ENCODE measurements at places on chromosomes 6 and 20.

DNA sequence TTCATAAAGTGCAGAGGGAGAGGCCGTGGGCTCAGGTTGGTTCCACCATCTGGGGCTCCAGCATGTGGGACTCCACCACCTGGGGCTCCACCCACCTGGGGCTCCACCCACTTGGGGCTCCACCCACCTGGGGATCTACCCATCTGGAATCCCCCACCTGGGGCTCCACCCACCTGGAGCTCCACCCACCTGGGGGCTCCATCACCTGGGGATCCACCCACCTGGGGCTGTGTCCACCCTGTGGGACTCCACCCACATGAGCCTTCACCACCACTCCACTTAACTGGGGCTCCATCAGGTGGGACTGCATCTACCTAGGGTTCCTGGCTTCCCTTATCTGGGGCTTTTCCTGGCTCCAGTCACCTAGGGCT is 226.0 kb upstream of the CDYL start:
- no peak for DNase-seq

DNA sequence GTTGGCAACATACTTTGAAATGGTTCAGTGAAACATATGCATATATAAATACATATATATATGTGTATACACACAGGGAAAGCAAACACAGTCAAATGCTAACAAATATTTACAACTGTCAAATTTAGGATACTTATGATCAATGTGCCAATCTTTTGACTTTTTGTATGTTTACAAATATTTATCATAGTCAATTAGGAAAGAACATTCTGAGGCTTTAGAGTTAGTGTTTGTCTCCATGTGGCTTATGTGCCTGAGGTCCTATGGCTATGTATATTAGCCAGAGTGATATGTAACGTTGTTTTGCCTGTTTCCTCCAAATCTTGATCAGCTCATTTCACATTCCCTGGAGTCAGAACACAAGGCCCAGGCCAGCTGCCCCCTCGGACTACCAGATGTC is 126.5 kb upstream of the MAN1A1 start:
- no peak for DNase-seq

DNA sequence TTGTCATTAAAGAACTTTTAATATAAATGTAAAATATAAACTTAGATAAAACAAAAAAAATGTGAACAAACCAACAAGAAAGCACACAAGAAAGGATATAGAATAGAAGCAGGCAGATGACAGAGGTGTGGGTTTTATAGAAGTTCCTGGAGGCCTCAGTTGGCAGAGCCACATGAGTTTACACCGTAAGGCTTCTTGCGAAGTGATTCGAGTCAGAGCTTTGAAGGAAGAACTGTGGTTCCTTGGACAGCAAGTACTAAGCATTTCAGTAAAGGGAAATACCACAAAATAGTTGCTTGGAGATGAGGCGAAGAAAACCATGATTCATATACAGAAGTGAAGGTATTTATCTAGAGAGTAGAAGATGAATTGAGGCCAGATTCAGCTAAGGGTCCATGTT is 207.9 kb upstream of the EYA4 start:
- DNase-seq: no peak

DNA sequence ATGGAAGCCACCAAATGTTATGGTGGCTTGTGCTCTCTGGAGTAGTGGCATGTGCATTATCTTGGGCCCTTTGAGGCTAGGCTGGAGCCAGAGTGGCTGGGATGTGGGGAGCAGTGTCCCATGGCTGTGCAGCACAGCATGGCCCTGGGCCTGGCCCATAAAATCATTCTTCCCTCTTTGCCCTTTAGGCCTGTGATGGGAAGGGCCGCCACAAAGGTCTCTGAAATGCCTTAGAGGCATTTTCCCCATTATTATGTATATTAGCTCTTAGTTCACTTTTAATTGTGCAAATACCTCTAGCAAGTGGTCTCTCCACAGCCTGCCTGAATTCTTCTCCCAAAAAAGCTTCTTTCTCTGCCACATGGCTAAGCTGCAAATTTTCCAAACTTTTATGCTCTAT is 297.3 kb upstream of the IRAK1BP1 start:
- DNase-seq: no peak

GRCh38 chr20:59737816-59738215 is 133.5 kb downstream of the PHACTR3 start:
- DNase-seq: no peak

DNA sequence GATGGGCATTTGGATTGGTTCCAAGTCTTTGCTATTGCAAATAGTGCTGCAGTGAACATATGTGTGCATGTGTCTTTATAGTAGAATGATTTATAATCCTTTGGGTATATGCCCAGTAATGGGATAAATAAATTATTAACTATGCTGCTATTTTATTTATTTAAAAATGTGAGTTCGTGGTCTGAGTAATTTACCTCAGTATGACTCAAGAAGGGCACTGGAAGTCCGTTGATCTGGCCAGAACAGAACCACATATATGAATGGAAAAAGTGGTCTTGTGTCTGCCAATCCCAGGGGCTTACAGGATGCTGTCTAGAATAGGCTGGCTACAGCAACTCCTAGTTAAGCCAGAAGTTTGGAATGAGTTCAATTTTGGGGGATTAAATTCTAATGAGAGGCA is 27.6 kb upstream of the HLA-C start:
- DNase-seq: no peak

GRCh38 chr20:60502881-60503280 is 544.7 kb downstream of the CDH26 start:
- no peak for DNase-seq

DNA sequence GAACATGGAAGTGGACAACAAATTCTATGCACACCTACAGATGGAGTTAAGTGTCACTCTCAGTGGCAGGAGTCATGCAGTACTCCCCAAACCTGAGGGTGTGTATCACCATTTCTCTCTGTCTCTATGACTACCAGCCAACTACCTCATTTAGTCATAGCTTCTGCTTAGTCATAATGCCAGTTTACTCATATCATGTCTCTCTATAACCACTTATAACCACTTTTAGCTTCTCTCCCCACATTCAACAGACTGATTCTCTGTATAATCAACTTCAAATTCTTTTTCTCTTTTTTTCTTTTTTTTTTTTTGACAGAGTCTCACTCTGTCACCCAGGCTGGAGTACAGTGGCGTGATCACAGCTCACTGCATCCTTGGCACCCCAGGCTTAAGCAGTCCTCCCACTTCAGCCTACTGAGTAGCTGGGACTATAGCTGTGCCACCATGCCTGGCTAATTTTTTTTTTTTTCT is 13.8 kb upstream of the GTF3C6 start:
- no peak for DNase-seq

- no peak for DNase-seq
Observed at GRCh38 chr20:35514371-35514932, 15.0 kb downstream of the C20orf173 start.

DNA sequence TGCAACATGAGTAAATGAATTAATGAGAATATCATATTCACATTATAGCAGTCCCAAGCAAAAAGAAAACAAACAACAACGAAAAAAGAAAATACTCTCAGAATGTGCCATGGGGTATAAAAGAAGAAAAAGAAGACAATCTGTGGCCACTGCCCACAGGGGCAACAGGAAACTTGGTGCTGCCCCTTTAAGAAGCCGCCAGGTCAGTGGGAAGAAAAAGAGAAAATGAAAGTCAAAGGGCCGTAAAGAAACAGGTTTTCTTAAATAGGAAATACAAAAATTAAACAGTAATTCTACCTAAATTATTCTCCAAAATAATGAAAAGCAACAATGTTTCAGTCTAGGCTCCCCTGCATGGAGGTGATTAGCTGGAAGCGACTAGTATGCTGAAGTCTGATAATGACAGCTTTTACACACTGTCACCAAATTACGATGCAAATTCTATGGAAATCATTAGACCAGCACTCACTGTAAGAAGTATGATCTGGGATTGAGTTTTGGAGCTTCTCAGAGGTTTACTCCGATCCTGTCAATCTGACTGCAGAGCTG is 23.6 kb downstream of the GMDS start:
- no peak for DNase-seq

- DNase-seq: no peak
Observed at GRCh38 chr6:158205169-158205944, 37.2 kb downstream of the GTF2H5 start.

- DNase-seq: no peak
Observed at GRCh38 chr6:38713812-38714211, 1.3 kb upstream of the DNAH8 start.

GRCh38 chr6:15515226-15515625 is 147.6 kb downstream of the DTNBP1 start:
- DNase-seq: no peak

- DNase-seq: no peak
Observed at GRCh38 chr6:111865909-111866546, 7.2 kb downstream of the FYN start.

- DNase-seq: no peak
Observed at GRCh38 chr6:6686748-6687601, 98.5 kb downstream of the LY86 start.

- no peak for DNase-seq
Observed at GRCh38 chr6:39760226-39760952, 31.8 kb upstream of the DAAM2 start.

DNA sequence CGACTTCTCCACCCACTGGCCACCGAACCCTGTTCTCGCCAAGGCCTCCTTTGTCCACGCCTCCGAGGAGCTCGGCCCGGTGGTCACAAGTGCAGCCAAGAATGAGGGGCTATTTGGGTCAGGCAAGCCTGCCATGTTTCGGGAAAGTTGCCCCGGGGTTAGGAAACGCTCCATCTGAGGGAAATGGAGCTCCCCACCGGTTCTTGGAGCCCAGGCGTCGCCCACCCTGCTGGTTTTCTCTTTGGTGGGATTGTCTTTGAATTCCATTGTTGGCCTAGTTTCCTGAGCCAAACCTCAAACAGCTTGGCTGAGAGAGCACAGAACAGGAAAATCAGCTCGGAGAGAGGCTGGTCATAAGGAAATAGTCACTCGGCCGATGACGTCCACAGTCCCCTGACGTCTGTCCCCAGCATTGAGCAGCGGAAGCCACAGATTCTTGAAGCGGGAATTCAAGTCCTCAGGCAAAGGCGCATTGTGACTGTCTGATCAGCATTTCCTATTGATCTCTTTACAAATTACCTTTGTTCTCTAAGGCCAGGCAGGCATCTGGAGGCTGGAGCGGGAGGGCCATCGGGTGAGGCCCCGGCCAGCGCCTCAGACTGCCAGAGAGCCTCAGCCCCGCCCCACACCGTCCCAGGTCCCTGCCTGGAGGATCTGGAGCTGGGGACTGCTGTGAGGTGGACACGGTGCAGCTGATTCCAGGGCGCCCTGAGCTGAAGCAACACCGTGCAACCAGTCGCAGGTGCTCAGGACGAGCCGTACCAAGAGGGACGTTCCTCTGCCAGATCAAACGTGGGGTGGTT is 138.6 kb downstream of the DLL1 start:
- no peak for DNase-seq

DNA sequence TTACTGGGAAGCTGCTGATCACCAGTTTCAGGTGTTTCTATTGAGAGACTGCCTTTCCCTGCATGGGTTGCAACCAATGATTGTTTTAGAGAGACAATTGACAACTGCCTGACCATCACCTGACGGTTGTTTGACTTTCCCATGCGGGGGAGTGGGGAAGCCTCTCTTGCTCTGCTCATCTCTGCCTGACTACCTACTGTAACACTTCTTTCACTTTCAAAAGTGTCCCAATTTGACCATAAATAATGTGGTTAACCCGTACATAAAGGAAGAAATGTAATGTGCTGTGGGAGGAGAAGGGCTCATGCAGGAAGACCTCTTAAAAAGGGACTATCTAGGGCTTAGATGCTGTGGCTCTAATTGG is 122.1 kb upstream of the PHACTR1 start:
- DNase-seq: no peak

DNA sequence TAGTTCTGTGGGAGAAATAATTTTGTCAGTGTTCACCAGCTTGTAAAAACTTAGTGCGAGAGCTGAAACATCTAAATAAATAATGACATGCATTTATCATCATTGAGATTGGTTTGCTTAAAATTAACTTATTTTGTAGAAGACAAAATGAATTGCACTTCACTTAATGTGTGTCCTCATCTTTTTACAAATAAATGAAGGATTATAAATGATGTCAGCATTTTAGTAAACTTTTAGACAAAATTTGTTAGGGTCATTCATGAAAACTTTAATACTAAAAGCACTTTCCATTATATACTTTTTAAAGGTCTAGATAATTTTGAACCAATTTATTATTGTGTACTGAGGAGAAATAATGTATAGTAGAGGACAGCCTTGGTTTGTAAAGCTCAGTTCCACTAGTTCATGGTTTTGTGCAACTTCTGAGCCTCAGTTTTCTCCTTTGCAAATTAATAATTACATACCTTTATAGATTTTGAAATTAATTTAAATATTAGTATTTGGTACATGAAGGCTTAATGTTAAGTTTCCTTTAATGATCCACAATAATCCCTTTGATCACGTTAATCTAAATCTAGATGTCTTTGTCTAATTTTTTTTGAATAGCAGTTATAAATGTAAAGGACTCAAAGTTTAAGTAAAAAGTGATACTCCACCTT is 9.2 kb downstream of the LOC128125822 start:
- no peak for DNase-seq

- DNase-seq: no peak
Observed at GRCh38 chr6:32086661-32087573, 22.2 kb downstream of the TNXB start.

DNA sequence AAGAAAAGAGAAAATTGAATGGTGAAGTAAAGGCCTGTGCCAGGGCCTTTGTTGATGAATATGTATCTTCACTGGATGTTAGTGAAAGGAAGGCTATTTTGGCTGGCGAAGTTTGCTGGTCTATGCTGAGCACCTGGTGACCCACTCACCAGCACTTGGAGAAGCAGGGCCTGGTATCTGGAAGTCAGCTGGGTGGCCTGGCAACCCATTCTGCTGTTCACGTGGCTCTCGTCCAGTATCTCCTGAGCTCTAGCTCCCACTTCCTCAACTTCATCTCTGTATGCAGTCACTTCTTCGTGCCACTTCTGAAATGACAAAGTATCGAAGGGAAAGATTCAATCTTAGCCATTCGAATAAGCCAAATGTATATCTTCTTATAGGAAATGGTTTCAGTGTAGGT is 283.7 kb downstream of the SYNE1 start:
- DNase-seq: no peak

- no peak for DNase-seq
Observed at GRCh38 chr20:43925215-43925614, 10.6 kb downstream of the TOX2 start.
